CD4-positive, alpha-beta T cell treated with Interleukin-6 for 4 hours (primary cell): ENCODE measurements at places on chromosomes 6 and 20.

GRCh38 chr6:167755461-167755860 lies 71.2 kb upstream of the AFDN start:
- DNase-seq: no peak

DNA sequence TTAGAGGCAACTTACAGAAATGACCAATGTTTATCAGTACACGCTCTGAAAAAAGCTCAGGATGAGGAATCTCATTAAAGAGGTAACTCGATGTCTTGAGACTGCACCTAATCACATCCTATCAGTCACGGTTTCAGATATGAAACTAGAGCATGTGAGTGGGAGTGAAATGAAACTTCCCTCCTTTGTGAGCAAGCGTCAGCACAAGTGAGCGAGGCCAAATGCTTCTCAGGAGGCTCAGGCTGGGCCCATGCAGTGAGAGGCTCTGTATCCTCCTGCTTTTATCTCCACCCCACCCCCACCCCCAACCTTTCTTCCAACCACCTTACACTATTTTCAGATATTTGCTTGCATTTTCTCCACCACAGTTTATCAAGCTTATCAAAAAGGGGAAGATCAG lies 140.8 kb upstream of the RIMS1 start:
- no peak for DNase-seq

- DNase-seq: peak; percentile 66
Observed at GRCh38 chr6:33632558-33633039, 11.5 kb downstream of the ITPR3 start.

DNA sequence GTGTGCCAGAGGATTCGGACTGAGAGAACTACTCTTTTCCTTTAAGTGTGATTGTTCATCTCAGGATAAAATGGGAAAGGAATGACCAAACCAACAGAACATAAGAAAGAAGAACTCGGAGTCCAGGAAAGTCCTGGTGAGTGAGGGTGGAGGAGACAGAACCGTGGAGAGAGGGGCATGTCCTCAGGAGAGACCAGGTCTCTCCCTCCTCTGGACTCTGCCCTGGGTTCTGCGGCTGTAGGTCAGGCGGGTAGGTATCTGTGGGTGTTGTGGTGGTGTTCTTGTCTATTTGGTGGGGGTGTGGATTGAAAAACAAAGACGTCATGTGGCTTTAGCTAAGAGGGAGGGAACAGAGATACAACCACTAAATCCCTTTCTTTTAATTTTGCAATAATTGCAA lies 29.1 kb upstream of the AGPAT4 start:
- no peak for DNase-seq

DNA sequence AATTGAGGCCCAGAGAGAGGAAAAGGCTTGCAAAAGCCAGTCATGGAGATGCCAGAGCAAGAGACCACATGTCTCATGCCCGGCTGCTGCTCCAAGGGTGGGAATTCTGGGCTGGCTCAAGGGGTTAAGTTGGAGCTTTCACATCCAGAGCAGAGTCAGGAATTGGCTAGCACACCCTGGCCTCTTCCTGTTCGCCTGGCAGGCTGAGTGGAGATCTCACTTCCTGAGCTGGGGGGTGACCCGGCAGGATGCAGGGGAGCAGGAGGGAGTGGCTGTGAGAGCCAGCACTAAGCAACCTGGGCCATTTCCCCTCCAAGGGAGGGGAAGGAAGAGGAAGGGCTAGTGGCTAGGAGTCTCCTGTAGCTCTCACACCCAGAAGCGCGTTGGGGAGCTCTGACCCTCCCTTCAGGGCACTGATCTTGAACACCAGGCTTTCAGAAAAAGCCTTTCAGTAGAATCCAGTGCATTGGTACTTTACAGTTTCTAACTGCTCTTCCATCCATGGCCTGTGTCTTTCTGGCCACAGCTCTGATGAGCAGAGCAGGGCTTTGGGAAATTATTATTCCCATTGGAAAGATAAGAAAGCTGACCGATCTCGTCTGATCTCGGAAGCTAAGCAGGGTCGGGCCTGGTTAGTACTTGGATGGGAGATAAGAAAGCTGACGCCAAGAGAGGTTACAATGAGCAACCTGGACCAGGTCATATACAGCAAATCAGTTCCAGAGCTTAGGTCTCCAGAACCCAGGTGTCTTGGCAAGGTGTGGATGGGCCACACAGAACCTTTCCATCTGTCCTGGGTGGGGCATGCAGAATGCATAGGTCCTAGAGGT lies 2.2 kb upstream of the CCM2L start:
- no peak for DNase-seq

GRCh38 chr20:17589161-17589834 lies 19.4 kb downstream of the DSTN start:
- no peak for DNase-seq

DNA sequence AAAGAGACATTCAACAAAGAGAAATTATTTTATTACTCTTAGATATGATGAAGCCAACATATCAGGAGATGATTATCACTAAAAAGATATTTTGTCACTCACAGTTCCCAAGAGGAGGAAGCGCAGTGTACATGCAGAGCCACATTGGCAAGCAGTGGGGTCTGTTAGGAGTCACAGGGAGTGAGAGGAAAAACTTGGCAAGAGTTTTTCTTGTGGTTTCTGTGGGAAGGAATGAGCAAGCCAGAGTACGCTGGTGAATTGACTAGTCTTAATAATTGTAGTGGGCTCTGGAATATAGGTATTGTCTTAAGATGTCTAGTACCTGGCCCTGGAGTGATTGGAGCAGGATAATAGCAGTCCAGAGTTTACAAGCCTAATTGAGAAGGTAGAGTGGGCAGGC lies 1095.2 kb downstream of the GRIK2 start:
- DNase-seq: no peak

GRCh38 chr20:5974531-5974930 lies 24.1 kb downstream of the MCM8 start:
- DNase-seq: no peak

GRCh38 chr6:131854803-131855202 lies 47.0 kb downstream of the ENPP1 start:
- DNase-seq: no peak

DNA sequence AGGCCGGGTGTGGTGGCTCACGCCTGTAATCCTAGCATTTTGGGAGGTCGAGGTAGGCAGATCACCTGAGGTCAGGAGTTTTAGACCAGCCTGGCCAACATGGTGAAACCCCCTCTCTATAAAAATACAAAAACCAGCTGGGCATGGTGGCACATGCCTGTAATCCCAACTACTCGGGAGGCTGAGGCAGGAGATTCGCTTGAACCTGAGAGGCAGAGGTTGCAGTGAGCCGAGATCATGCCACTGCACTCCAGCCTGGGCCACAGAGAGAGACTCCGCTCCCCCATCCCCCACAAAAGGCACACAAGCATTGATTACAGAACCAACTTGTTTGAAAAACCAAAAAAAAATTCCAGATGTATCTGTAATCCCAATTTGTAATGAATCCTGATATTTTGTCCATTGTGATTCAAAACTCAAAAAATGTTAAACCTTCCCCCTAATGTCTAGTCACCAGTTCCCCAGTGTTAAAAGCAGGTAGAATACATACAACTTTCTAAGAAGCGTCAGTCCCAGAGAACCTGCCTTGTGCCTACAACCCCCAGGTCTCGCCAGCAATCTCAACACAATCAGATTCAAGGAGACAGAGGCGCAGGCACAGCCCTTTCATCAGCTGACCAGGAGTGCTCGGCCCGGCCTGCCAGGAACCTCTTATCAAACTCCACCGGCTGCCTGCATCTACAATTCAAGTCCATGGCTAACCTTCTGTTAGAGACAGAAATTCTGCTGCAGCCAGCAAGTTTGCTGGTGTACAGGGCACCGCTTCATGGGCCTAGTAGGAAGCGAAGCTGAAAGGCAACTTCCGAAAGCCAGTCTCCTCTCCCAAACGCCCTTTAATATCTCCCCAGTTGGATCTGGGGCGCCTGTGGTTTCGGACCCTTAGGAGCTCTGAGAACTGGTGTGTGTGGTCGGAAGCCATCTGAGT lies 2.1 kb downstream of the EZR start:
- peak; percentile 42 for DNase-seq

DNA sequence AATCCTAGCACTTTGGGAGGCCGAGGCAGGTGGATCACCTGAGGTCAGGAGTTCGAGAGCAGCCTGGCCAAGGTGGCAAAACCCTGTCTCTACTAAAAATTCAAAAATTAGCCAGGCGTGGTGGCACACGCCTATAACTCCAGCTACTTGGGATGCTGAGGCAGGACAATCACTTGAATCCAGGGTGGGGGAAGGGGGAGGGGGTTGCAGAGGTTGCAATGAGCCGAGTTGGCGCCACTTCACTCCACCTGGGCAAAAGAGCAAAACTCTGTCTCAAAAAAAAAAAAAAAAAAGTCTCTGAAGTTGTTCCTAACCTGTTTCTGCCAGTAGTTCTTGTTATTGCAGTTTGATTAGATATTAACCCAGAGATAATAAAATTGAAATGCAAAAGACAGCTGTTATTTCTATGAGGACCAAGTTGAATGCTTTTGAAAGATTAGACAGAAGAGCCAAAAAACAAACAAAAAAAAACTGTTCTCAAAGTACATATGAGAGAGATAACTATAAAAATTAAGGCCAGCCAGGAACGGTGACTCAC lies 22.6 kb downstream of the PIGU start:
- DNase-seq: no peak

DNA sequence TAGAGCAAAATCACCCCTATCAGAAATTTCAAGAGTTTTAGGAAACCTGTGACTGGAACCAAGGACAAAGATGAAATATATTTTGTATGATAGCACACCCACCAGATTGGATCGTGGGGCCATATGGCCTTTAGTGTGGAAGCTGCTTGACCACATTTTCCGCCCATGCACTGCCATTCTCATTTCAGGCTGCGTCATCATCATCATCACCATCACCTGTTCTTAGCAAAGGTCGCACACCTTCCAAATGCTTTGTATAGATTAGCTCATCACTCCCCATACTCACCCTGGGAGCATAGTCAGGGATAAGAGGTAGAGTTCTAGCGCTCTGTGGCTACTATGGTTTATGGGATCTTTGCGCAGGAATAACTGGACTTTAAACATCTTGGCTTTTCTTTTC lies 185.7 kb downstream of the MTHFD1L start:
- DNase-seq: no peak
